ENCODE measurements at places on chromosomes 5 and 9.

GRCh38 chr9:23933348-23933747 lies 107.3 kb upstream of the ELAVL2 start:
- no peak for DNase-seq

DNA sequence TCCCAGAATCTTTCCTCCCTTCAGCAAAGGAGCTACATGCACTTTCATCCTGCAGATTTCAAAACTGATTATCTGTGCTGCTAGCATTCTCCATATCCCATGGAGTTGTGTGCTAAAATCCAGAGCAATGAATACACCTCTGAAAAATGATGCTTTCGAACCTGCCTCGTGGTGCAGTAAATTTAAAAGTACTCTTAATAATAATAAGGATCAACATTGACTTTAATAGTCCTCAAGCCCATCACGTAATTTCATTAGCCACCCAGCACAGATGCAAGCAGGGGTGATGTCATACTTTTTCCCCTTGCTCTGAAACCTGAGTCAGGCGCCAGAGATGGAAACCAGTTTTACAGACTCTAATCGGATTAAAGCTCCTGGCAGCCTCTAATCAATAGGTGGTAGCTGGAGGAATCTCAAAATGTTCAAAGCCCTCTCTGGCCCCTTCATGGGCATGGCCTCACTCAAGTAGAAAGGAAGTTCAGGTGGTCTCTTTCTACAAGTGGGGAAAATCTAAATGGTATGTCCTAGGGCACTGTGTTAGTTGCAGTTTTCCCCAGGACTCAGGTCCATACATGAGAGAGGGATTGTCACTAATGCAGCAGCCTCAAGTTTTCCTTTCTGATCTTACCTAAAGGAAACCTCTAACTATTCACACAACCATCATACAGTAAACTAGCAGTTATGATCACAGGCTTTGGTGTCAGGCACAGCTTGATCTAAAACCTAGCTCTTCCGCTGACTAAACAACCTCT lies 221.6 kb upstream of the SLC30A5 start:
- DNase-seq, result no peak

DNA sequence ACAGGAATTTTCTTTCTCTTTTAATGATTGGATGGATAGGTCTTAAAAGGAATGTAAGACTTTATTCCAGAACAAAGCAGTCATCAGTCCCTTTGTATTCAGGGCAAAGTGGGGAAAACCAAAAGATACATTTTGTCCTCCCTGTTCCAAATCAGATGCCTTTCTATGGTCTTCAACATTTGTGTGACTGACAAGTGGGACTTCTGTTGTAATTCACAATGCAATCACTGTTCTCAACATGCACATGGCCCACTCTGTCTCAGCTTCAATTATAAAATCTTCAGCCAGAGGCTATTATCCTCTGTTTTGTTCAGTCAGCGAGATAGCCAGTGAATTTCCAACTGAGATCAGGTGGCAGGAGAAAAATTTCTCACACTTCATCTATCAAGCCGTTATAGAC lies 95.5 kb upstream of the ERBIN start:
- DNase-seq, result no peak

DNA sequence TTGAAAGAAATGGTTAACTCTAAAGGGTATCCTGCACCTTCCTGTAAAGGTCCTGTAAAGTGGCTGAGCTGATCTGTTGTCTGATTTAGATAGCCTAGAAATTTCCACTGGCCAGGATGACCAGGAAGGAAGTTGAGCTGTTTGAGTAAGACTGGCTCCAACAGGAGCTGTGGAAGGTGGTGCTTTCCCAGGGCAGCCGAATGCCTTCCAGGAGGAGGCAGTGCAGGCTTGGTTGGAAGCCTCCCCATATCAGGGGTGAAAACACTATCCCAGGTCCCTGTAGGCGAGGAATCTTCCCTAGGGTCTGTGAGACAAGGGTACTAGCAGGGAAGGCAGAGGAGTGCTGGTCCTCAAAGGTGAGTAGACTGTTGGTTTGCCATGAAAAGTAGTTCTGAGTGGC lies 98.4 kb downstream of the LIX1 start:
- DNase-seq, result peak; percentile 18

DNA sequence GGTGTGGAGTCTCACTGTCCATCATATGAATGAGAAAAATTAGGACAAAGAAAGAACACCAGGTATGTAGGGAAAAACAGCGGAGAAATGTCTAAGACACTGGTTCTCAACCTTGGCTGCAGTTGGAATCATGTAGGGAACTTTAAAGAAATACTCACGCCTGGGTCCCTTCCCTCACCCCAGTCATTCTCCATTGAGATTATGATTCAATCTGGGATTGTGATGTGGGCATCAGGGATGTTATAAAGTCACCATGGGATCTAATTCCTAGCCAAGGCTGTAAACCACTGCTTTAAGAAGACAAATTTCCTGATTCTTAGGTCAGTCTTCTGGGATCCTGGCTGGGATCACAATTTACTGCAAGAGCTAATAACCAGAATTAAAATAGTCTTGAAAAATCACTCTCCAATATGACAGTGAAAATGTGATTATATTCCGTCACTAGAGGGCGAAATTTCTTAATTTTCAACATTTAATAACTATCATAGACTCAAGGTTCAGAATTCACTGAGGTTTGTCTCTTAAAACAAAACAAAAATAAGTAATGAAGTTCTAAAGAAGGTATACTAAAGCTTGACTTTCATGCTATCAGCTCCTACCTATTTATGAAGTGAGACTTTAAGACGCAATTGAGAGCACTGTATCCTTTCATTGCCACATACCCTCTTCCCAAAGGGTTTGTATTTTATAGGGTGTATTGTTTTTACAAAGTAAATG lies 60.5 kb downstream of the GLDC start:
- peak; percentile 65 for DNase-seq

- no peak for DNase-seq
These were observed 416.5 kb upstream of the CCNH start for GRCh38 chr5:87829217-87829551.

- peak; percentile 48 for DNase-seq
These were observed 16.7 kb upstream of the CD74 start for GRCh38 chr5:150429410-150429873.

- DNase-seq, result peak; percentile 72
These were observed 20.8 kb downstream of the CAVIN4 start for GRCh38 chr9:100598641-100599145.

All from GM12865 (cell line).